ENCODE measurements at places on chromosomes 3 and 15. TPM values are rescaled to one million over a fixed set of nuclear protein-coding genes. Genes with fewer than 3 reads are reported as not detected.

- DNase-seq: no peak
Measured at GRCh38 chr3:170274641-170275040, 52.4 kb downstream of the PRKCI start.

The ABI3BP gene
- 166 TPM for total RNA-seq

GRCh38 chr3:150158943-150159625, 188.4 kb upstream of the PFN2 start:
- DNase-seq: no peak

DNA sequence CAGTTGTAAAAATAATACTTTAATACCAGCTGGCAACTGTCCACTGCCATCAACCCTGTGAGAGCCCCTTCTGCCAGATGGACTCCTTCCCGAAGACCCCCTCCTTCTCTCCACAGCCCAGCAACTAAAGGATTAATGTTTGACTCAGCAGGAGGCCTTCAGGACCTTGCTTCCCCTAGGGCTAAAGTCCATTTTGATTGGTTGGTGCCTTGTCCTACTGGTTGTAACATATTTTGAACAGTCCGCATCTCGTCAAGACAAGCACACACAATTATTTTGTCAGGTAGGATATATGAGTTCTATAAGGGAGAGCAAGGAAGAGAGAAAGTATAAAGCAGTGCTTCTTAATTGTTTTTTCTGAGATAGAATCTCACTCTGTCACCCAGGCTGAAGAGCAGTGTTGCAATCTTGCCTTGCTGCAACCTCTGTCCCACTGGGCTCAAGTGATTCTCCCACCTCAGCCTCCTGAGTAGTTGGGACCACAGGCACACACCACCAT, 18.6 kb downstream of the ACOX2 start:
- DNase-seq: no peak

DNA sequence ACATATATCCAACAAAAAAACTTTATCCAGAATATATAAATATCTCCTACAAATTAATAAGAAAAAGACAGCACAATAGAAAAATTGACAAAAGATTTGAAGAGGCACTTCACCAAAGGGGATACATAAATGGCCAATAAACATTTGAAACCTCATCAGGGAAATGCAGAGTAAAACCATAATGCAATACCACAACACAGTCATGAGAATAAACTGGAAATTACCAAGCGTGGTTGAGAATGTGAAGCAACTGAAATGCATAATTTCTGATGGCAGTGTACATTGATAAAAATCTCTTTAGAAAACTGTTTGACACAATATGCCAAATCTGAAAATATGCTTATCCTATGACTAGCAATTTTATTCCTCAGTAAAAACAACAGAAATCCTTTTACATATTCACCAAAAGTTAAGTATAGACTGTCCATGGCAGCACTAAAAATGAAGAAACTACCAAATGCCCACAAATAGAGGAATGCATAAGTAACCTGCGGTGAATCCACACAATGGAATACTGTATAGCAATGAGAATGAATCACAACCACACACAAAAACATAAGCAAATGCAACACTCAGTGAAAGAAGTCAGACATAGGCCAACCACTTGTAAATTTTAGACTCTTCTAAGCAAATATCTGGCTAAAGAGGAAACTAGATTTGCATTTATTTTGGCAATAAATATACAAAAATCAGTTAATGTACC, 7.9 kb downstream of the LYZL4 start:
- no peak for DNase-seq

DNA sequence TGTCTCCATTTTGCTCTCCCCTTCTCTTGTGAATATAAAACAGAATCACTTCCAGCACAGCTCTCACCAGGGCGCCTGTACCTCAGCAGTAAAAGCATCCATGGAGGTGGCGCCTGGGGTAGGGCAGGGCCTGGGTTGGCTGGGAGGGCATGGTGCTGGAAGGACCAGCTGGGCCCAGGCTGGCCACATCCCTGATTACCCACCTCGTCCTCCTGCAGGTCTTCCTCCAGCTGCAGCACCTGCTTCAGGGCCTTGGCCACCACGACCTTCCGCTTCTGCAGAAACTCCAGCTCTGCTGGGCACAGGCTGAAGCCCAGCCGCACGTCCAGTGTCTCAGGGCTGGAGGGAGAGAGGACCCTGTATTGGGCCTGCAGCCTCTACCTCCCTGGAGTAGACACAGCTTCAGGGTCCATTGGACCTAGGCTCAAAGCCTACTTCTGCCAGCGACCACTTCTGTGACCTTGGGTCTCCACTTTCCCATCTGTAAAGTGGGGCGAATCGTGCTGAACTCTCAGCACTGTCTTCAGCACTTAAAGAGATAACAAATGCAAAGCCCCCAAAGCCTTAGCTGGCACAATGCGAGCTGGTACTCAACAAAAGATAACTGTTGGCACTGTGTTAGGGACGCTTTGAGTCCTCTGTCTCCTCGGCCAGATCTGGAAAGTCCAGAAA, 23.8 kb downstream of the PLA2G4E start:
- peak; percentile 58 for DNase-seq

DNA sequence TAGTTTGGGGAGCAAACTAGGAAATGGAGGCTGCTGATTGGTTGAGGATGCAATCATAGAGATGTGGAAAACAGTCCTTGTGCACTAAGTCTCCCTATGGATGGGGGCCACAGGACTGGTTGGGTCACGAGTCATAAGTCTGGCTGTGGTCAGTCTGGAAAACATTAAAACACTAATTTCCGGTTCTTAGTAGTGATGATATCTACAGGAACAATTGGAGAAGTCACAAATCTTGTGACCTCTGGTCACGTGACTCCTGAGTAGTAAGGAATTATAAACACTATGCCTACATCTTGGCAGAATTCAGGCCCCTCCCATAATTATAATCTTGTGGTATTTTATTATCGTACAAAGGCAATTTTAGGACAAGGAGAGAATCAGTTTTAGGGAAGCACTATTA, 317.3 kb upstream of the ARPP21 start:
- no peak for DNase-seq

The PLCH1 gene
- total RNA-seq: not detected

GRCh38 chr15:44565387-44566154, 28.6 kb downstream of the EIF3J start:
- DNase-seq: no peak

The CLDN18 gene
- not detected for total RNA-seq

The MINAR1 gene
- 4.0 TPM for total RNA-seq

The NOX5 gene
- not detected for total RNA-seq

DNA sequence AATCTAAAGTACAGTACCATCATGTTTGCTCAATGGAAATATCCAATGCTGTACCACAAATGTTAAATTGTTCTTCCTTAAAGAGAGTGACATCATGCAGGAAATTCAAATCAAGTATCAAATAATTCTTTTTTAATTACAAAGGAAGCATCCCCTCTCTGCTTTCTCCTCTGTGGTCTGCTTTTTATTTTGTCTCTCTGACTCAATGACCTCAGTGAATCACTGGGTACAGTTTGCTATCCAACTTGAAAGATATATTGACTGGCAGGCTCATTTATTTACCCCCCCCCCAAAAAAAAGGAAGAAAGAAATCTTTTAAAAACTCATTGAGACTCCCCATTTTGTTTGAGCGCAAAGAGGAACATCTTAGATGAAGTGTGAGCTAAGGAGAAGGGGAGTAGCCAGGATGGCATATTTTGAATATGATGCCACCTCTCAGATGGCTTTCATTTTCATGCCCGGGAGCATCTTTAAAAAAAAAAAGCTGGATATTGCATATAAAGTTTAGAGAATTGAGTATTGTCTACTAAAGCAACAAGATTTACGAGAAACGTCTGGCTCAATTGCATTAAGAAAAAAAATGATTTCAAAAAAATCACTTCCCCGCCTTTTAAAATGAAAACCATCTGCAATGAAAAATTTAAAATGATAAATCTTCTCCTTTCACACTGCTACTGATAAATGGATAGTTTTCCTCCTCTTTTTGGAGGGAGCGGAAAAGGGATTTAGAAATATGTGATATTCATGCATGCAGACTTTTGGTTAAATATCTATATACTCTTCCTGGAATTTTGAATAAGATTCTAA, 307.1 kb upstream of the DPH6 start:
- DNase-seq: no peak

DNA sequence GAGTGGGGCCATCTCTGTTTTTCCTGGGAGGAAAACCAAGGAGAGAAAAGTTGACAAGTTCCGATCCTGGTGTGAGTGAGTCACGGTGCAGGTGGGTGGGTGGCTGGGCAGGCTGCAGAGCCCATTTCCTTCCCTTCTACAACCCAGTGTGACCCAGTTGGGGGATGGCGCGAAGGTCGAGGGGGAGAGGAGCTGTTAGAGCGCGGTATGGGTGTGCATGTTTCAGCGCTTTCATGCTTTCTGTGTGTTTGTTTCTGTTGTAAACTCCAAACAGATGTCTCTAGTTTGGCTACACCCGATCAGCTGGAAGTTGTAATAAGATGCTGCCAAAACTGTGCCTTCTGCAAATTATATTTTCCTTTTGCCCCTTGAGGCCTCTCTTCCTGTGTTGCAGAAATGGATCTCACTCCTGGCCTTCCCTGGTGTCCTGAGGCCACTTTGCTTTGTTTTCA, 3.8 kb downstream of the FAM43A start:
- DNase-seq: no peak

- DNase-seq: no peak
Measured at GRCh38 chr15:96367311-96368200, 37.1 kb downstream of the NR2F2 start.

All from chondrocyte (in vitro differentiated cells).